Activated T-cell treated with anti-CD3 and anti-CD28 coated beads for 1 hour (primary cell): ENCODE measurements at places on chromosomes 6 and 20.

DNA sequence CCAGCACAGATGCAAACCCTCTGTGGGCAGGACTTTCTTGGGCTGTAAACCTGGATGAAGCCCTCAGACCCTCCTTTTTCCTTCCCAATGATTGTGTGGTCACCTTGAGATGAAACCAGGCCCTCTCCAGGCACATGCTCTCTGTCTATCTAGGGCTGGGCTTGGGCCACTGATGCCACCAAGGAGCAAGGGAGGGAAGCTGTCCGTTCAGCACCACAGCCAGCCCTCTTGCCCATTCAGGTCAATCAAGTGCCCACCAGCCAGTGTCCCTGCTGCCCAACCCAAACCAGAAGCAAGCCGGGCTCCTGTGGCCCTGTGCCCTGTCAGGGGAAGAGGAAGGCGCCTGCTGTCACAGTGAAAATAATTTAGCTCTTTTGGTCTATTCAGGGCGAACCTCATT, 8.0 kb downstream of the STMN3 start:
- DNase-seq, result no peak

- DNase-seq, result no peak
Observed at GRCh38 chr6:100435299-100435698, 29.4 kb downstream of the SIM1 start.

DNA sequence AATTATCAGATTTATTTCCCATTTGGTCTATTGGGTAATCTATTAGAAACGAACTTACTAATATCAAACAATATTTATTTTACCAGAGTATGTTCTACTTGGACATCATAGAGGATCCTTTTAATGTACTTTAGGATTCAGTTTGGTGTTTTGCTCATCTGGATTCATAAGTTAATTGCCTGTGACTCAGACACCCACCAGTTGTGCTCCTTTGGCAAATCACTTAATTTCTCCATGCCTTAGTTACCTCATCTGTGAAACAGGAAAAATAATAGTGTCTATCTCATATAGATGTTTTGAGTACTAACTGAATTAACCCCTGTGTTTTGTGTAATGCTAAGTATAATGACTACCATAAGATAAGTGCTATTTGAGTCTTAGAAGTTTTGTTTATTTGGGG, 292.1 kb downstream of the LAMA2 start:
- DNase-seq, result no peak

DNA sequence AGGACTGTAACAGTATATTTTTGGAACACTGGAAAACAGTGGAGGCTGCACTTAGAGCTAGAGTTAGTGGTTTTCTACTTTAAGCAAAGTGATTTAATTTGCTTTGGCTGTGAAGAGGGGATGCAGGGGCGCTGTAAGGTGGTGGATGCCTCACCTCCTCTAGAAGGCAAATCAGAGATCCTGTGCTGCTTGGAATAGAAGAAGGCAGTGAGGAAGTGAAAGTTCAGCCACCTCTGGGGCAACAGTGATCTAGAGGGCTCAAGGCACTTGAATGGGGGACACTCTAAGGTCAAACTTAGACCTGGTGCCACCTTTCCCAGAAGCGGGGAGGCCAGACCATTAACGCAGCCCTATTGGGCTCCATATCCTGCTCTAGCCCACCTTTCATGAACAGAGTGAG, 19.0 kb upstream of the SNRPB2 start:
- no peak for DNase-seq

DNA sequence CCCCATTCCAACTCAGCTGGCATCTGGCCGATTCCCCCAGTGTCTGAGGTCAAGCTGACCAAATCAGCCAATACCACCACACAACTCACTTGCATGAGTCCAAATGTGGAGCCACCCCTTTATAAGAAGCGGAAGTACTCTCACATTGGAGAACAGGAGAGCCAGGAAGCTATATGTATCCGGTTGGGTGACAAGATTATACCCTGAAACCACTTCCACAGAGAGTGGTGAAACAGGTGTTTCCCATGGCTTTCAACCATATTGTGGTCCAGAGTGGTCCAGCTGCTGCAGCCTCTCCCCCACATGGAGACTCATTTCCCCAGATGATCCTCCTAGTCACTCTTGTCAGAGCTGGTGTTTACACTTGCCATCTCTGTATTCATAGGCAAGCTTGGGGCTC, 24.0 kb upstream of the SERINC1 start:
- DNase-seq, result no peak

DNA sequence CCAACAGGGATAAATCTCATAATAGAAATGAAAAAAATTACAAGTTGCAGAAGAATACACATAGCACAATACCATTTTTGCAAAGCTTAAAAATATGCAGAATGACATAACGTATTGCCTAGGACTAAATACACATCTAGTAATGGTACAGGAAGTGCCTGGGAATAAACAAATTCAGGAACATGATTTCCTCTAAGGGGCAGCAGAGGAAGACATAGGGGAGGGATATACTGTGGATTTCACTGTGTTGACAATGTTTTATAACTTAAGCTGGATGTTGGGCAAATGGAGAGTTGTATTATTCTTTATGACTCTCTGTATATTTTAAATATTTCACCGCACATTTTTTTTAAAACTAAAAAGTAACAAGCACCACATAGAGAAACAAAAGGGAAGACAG, 5.6 kb upstream of the GLO1 start:
- DNase-seq, result no peak

DNA sequence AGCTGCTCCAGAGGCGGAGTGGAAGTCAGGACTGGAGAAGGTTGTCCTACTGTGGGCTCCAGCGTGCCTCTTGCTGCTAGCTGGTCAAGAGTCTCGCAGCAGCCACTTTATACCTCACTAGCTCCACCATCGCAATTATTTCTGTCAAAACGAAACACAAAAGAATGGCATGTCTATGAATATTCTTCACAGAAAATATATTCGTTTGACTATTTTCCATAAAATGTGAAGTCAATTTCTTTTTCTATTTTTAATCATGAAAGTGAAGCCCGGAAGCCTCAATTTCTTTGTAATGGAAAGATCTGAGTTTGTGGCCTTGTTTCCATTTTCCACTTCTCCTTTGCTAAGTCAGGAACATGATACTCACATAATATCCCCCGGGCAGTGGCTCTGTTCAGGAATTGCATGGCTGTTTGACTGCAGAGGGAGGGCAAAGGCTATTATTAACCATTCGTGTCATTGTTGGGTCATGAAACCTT, 51.7 kb downstream of the DTD1 start:
- no peak for DNase-seq

- no peak for DNase-seq
Observed at GRCh38 chr6:150659046-150659763, 59.5 kb downstream of the PLEKHG1 start.

DNA sequence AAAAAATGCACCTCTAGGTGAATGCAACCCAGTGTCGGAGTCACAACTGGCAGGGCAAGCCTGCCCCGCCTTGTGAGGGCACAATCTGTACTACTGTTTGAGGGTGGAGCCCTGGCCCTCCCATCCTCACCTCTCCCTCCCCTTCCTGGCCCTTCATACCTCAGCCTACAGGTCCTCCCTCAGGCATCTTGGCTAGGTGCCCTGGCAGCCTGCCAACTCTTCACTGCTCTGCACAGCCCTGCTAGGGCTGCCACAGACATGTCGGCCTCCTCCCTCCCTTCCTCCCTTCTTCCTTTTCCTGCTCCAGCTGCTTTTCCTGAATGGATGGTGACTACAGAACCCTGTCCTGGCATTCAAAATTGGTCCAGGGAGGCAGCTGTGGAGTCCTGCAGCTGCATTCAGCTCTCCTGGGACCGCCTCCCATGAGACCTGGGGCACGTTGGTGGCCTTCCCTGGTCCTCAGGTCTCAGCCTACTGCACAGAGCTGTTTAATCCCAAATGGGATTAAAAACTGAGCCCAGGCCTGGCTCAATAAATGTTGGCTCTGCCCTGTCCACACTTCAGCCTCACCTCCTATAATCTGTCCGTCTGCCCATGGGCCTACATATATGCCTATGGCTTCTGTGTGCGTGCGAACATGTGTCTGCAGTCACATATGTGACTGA, 52.7 kb downstream of the CDH22 start:
- DNase-seq, result no peak

DNA sequence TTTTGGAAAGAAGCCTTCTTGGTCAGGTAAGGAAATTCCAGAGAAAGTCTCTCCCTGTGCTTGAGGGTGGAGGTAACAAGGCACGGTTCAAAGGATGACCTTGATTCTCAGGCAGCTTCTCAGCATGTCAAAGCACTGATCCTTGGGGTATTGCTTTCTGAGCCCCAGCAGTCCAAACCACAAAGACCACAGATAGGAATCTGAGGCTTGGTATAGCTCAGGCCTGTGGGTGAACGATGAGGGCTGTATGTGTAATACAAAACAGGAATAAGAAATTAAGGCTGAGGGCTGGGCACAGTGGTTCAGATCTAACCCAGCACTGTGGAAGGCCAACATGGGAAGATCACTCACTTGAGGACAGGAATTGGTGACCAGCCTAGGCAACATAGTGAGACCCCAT, 70.2 kb upstream of the SLC22A1 start:
- no peak for DNase-seq

GRCh38 chr6:113464960-113465359, 392.2 kb upstream of the MARCKS start:
- DNase-seq, result no peak

DNA sequence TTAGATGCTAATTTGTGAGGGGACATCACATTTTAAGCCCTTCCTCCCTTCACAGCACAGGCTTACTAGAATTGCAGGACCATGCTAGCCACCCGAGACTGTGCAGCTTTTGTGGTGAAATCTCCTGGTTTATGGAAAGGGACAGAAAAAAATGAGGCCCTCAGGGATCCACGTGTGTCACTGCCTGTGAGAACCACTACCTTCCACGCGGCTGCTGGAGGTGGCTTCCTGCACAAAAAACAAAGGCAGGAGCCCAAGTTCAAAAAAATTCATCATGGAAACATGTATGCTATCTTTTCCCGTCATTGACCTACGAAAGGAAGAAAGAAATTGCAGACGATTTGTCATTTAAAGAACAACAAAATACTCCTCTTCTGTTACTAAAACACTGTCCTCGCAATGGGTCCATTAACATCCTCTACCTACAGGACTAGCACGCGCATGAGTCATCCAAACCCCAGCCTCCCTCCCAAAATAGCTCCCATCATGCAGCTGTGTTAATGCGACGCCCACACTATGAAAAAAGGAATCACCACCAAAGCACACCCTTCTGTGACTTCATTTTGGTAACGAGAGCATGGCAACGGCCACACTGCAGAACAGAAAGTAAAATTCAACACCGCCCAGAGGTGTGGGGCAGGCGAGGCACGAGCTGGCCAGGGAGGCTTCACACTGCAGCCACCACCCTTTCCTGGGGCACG, 45.7 kb downstream of the RAMACL start:
- peak; percentile 42 for DNase-seq
